H7 (cell line): ENCODE measurements at places on chromosomes 2 and 18.

DNA sequence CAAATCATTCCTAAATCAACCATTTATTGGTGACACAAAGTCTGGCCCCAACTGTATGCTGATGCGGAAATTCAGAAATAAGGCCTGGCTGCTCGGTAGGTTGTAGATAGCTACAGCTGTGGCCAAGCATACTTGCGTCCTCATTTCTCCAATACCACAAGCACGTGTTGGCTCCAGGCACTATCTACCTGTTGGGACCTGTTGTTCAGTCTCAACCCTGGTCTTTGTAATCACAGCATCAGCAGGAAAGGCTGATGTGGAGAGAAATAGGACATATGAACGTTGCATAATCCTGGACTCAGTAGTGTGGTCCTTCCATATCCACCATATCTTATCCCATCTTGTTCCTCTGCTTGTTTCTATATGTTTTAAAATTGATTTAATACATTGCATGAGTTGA lies 212.6 kb downstream of the PMAIP1 start:
- DNase-seq: no peak

- DNase-seq: no peak
These were observed 360.6 kb downstream of the RND3 start for GRCh38 chr2:150126839-150127238.

- DNase-seq: peak; percentile 17
These were observed 28.0 kb downstream of the SULT1C2 start for GRCh38 chr2:108316461-108317258.

GRCh38 chr2:3301001-3301400 lies 76.6 kb downstream of the EIPR1 start:
- no peak for DNase-seq

DNA sequence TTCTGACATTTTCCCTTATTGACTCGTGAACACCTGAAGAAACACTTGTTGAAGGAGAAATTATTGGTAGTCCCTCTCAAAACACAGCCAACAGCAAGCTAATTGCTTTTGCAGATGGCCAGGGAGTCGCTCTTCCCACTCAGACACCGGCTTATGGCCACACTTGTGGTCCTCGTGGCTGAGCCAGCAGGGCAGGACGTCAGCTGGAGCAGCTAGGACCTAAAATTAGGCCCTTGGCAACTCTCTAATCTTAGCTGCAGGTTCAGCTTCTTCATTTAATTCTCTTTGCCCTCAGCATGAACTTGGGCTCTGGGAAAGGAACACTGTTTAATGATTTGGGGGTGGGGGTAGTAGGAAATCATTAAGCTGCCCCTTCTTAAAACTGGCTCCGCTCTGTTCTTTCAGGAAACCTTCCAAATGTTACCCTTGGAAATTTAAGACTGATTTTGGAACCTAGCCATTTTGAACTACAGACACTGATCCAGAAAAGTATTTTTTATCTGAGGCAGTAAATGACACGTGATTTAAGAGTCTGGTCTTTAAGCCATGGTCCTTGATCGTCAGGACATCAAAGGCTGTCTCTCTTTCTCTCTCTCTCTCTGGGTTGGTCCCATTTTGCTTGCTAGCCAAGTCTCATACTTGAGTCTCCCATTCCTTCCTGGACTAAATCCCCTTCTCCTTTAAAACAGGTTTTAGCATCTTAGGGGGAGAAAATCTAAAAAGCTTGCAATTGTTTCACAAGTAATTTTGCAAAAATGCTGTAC lies 77.5 kb downstream of the CDK15 start:
- no peak for DNase-seq

DNA sequence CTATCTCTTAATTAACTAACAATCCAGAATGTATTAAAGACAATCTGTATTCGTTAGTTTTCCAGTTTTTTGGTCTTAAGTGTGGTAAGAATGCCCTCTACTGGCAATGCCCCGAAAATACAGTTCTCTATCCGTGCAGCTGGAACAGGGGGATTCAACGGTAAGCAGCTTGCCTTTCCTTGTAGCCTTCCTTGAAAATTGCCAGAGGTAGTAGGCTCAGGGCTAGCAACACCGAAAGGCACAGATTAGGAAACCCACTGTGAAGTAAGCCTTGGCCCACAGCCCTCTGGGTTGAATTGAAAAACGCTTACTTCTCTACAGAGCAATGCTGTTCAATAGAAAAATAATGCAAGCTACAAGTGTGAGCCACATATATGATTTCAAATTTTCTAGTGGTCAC lies 17.1 kb upstream of the VPS4B start:
- peak; percentile 65 for DNase-seq

- DNase-seq: no peak
These were observed 29.8 kb downstream of the TSPYL6 start for GRCh38 chr2:54226260-54226659.

DNA sequence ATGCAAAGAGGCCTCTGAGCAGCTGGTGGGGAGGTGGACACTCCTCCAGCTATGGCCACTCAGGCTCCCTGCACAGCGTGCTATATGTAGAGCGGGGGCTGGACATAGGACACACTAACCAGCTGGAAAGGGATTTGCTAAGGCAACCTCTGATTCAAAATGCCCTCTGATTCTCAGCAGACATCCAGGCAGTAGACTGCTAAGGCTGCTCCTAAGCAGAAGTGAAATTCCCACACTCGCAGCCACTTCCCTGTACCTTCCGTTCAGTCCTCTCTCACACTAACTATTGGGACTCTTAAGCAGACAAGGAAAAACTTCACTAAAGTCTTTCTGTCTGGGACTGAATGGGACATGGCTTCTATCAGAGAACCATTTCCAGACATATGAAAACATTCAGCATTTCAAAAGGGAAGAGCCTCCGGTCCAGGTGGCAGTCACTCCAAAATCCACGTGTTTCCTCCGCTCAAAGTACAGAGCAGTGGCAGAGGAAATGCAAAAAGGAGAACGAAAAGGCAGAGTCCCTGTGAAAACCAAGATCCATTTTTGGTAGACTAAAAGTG lies 265.8 kb downstream of the TTC32 start:
- DNase-seq: no peak

DNA sequence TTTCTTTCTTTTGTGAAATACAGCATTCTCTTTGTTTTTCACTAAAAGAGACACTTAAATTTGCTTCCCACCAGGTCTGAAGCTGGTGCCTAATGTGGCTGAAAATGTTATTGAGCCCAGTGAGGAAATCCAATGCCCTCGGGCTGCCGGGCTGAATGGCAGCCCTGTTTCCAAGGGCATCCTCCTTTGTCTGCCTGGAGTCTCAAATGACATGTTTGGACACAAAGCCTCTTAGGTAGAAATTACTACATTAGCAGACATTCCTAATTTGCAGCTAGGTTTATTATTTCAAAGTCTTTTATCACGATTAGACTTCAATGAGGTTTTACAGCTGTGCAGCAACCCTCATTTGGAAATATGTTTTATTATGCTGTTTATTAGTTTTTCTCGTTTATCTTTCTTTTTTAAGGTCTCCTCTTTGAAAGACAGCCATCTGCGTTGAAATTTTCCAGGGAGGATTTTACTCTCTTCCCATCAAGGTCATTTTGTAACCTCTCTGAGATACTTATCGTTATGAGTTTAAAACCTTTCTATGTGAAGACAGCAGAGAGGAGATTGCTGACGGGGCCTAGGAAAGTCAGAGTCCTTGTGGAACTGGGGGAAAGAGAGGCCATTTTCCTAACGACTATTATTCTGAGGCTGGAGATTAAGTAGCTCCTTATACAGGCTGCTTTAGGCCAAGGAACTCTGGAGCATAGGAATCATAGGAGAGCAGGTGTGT lies 59.0 kb upstream of the ZNF532 start:
- no peak for DNase-seq

GRCh38 chr18:9757827-9758621 lies 49.9 kb downstream of the RAB31 start:
- no peak for DNase-seq

- no peak for DNase-seq
These were observed 39.0 kb upstream of the TCF4 start for GRCh38 chr18:55627007-55627406.

DNA sequence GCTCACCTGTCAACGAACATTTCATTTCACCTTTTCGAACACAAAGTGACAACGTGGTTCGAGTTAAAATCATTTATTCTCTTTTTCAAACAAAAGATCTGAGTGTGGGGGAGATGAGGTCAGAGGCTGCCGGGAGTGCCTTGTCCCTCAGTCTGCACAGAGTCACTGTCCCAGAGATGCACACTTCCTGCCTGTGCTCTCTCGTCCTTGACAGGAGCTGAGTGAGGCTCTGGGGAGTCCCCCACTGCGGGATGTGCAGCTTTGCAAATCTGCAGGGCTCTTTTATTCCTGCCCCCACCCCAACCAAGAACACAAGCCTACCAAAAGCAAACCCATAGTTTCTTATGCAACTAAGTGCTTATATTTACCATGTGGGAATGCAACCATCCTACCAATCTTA lies 497.8 kb downstream of the EIPR1 start:
- DNase-seq: no peak

- DNase-seq: no peak
These were observed 8.0 kb upstream of the REL start for GRCh38 chr2:60873381-60873780.

GRCh38 chr2:77566131-77566530 lies 44.0 kb upstream of the LRRTM4 start:
- DNase-seq: no peak

DNA sequence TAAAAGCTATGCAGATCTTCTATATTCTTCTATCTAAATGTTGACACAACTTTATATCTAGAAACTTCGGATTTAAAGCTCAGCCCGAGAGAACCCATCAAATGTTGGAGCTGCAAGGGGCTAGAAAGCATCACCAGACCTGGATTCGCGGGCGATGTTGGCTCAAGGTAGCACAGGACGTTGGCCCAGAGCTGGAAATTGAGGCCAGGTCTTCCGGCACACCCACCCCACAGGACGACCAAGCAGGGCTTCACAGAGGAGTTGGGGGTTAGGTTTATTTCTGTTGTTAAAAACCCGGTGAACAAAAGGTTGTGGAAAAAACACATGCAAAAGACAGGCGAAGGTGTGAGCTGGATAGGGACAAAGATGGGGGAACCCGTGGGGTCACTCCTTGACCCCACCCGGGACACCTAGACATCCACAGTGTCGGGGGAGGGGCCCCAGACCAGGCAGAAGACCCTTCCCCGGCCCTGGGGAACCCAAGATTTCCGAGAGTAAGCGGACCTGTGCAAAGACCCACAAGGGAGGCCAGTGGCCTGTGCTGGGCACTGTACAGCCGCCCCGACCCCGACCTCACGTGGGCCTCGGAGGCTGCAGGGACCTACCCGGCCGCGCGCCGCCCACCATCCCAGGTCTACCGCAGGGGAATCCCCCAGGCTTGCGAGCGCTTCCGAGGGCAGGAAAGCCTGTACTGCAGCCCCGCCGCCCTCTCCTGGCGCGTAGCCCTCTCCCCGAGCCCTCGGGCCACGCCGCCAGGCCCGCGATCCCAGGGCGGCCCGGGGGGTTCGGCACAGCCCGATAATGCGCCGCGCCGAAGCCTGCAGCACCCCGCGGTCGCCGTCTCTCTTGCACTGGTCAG lies 1.8 kb upstream of the AGBL5 start:
- peak; percentile 90 for DNase-seq

GRCh38 chr18:54671291-54671881 lies 80.3 kb downstream of the DYNAP start:
- DNase-seq: peak; percentile 17

DNA sequence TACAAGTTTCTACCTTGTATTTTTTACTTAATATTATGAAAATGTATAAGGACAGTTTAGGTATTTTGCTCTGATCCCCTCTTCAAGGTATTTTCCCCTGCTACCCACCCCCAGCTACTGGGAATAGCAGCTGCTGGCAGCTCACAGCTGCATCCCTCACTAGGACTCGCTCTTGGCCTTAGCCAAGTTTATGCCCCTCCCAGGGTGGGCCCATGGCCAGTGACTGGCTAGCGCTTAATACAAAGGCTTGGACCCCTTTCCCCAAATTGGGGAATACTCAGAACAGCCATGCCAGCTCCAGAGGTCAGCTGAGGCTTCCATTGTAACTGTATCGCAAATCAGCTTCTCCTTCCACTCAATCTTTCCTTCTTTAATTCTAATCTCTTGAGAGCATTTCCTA lies 131.3 kb downstream of the GFPT1 start:
- no peak for DNase-seq

- no peak for DNase-seq
These were observed 67.3 kb upstream of the CABLES1 start for GRCh38 chr18:23068011-23068410.

DNA sequence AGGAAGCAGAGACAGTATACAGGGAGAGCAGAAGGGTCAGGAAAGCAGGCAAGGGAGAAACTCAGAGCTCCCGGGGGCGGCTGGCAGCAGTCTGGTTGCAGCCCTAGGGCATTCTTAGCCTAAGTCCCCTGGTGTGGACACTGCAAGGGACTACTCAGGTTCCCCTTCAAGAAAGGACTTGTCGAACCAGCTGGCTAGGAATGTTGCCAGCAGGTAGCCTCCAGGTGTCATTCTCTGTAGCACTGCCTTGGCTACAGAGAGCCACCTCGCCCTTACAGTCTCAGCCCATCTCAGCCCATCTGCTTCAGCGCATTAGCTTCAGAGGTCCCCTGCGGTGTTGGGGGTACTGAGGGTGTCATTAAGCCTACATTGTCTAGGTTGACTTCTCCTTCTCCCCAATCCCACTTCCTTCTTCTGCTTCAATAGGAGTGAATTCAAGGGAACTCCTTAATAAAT lies 11.3 kb upstream of the TMSB10 start:
- no peak for DNase-seq

DNA sequence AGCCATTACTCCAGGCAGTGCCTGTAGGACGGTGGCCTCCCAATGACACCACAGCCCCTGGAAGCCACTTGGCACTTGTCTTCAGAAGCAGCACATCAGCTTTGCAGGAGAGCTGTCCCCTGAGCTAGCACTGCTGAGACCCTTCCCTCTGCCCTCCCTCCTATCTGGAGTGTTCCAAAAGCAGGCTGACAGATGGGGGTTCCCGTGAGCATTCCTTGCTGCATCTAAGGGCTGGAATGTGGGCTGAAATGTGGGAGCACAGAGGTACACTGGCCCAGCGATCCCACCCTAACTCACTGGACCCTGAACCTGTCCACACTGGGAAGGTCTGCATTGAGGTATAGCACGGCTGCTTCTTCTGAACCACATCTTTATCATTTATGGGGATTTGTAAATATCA lies 230.1 kb downstream of the ANAPC1 start:
- DNase-seq: no peak

DNA sequence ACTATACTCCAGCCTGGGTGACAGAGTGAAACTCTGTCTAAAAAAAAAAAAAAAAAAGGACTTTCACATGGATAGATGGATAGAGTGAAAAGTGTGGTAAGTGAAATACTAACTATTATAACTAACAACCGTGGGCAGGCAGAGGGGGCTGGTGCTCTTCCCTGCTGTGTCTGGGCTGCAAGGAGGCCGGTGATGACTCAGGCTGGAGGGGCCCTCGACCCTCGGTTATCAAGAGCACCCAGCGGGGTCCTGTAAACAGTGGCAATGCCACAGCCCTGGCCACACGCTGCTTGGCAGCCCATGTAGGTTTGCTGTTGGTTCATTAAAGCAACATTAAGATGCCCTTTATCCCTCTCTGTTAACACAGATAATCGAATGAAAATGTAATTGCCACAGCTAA lies 184.8 kb upstream of the RAB12 start:
- DNase-seq: peak; percentile 60

- DNase-seq: no peak
These were observed 68.3 kb downstream of the MRO start for GRCh38 chr18:50751490-50751889.
